ENCODE measurements at places on chromosomes 5 and 9.
A peak's percentile ranks its signal among the peaks of the same experiment; 100 is the strongest.

GRCh38 chr5:79702606-79703380, 13.2 kb downstream of the CMYA5 start:
- DNase-seq: no peak

- DNase-seq: peak; percentile 89
These were observed 52.0 kb upstream of the TJP2 start for GRCh38 chr9:69122082-69122548.

GRCh38 chr9:69976152-69976551, 67.5 kb upstream of the MAMDC2 start:
- DNase-seq: no peak

GRCh38 chr9:78314953-78315870, 18.3 kb downstream of the PSAT1 start:
- no peak for DNase-seq

DNA sequence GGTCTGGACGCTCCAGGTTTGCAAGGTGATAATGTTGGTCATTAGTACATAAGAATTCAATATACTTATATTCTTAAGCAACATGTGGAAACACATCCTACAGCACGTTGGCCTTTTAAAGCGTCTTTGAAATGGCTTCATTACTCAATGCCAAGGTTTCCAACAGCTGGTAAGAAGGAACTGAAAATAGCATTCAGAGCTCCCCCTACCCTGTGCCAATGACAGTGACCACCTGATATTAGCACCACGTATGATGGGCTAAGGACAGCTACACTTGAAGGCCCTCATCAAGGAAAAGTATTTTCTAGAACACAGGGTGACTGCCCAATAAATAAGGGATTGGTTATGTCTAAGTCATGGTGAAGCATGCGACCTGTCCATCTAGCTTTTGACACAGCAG, 9.9 kb downstream of the ZNF622 start:
- DNase-seq: no peak

- DNase-seq: no peak
These were observed 22.0 kb downstream of the DDX31 start for GRCh38 chr9:132647806-132648205.

GRCh38 chr5:82551840-82552385, 273.8 kb upstream of the RPS23 start:
- DNase-seq: no peak

- no peak for DNase-seq
These were observed 15.7 kb downstream of the PNPLA7 start for GRCh38 chr9:137534256-137535119.

DNA sequence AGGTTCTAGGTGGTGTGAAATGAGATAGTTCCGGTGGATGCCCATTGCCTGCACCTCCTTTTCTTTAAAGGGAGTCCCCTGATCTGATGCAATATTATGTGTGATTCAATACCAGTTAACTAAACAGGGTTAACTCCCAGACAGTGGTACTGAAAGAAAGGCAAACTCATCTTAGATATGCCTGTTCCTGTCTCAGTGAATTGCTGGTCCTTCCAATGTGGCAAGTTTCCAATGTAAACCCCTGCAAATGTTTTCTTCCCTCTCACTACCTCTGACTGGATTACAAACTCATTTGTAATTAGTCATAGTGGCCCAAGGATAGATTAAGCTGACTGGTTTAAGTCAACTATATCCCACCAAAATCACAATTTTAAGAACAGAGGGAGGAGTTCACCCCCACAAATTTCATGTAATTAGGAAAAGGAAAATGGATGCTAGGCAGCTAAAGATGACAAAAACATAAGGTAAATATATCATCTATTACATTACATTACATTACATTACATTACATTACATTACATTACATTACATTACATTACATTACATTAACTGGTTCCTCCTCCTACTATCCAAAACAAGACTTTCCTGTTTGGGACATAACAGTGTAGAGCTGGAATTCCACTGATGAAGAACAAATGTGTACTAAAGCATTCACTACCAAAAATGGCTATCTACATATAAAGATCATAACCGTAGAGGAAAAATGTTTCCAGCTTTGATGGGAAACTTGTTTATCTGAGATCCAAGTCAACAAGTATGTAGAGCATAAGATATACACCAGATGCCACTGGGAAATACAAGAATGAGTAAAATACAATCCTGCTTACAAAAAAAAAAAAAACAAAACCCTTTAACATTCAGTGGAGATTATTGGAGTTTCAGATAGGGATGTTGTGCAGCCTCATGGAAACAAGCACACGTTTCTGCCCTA, 121.5 kb upstream of the SNX2 start:
- DNase-seq: no peak

- peak; percentile 84 for DNase-seq
These were observed 89.9 kb upstream of the CLINT1 start for GRCh38 chr5:157948738-157949410.

- no peak for DNase-seq
These were observed 12.5 kb downstream of the GDF9 start for GRCh38 chr5:132853790-132854189.

DNA sequence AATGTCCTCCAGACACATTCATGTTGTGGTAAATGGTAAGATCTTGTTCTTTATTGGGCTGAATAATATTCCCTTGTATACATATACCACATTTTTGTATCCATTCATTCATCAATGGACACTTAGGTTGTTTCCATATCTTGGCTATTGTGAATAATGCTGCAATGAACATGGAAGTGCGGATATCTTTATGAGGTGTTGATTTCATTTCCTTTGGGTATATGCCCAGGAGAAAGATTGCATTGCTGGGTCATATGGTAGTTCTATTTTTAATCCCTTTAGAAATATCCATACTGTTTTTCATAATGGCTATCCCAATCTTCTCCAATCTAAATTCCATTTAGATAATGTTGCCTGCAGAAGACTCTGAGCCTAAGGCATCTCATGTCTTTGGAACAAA, 78.0 kb upstream of the TNC start:
- DNase-seq: no peak

DNA sequence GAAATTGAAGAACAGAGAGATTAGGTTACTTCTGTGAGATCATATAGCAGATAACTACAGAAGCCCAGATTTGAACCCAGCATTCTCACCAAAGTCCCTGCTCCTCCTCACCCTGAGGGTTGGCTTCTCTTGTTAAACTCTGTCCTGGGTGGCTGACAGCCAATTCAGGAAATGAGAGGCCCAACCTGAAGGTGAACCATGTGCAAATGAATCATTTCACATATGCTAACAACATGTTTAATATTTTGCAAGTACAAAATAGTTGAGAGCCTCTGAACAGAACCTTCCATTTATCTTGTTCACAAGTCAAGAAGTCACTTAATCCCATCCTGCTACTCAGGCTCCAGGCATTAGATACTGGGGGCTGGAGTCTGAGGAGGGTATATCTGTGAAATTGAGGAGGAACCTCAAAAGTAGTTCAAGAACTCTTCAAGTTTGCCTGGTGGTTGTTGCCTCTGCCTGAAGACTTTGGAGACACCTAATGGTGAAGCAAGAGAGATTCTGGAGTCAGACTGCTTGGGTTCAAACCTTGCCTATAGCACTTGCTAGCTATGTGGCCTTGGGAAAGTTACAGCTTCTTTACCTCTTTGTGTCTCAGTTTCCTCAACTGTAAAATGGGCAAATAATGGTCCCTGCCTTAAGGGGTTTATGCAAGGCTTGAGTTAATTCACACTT, 564.0 kb downstream of the PSAT1 start:
- DNase-seq: no peak

DNA sequence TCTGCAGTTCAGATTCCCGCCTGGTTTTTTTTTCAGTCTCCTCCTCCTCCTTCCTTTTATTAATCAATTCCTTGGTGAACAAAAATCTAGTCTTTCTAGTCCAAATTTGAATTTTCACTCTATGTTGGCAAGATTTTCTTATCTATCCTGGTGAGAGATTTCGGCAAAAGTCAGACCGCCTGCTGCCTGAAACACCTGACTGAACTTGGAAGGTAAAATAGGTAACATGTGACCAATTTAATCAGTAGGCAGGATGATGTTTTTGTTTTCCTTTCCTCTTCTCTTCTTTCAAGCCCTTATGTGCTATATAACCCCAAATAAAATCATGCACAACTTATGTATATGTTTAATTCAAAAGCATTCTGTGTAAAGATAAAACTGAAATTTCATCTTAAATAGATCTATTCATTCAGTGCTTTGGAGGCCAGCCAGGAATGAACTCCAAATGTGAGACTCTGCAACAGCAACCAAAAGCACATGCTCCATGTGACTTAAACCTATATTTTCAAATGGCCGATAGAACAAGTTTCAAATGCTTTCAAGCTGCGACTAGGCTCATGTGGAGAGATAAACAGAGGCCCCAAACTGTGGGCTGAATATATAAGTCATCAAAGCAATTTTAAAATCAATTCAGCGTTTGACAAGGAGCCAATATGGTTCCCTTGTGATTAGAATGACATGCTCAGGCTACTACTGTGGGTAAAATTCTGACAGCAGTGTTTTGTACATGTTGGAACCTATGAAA, 100.4 kb upstream of the SEMA6A start:
- no peak for DNase-seq

- no peak for DNase-seq
These were observed 15.5 kb upstream of the SMC2 start for GRCh38 chr9:104078596-104078995.

DNA sequence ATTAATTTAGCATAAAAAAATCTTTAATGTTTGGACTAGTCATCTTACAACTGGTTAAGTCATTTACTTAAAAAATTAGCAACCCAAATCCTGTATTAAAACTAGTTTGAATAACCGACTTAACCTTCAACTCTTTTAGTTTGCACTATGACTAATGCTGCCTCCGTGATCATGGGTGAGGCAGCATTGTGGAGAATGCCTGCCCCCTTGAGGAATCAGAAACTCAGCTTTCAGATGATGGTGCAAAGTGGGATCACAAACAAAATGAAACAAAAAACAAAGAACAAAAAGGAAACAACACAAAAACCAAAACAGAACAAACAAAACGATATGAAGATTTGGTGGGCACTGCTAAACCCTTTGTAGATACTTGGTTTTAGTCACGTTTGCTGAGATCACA, 127.0 kb upstream of the PALM2AKAP2 start:
- DNase-seq: no peak

DNA sequence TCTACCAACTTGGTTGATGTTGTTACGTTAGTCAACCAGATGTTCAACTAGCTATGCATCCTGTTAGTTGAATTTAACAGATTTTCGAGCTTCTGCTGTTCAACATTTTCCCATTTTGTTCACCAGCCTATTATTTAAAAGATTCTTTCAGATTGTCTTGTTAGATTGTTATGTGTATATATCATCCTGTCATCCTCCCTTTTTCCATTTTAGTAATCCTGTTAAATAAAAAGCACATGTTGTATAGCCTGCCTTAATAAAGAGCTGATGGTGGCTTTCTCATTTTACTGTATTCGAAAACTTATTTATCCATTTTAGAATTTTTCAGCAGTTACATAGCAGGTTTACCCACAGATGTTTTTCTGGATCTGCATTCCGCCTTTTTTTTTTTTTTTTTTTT, 4.3 kb downstream of the TMEFF1 start:
- DNase-seq: no peak

DNA sequence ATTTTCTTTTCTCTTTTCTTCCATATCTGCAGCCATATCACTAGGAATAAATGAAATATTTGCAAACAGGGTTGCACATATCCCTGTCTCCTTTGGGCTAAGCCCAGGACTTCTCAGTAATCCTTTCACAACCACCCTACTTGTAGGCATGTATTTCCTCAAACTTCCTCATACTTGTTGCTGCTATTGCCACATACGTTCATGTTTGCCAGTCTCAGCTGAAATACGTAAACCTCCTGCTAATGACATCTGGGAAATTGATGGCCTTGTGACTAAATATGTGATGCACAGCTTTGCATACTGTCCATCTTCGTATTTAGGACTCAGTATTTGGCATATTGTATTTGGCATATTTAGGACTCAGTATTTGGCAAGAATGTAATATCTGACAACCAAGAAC, 224.6 kb downstream of the PLK2 start:
- no peak for DNase-seq

DNA sequence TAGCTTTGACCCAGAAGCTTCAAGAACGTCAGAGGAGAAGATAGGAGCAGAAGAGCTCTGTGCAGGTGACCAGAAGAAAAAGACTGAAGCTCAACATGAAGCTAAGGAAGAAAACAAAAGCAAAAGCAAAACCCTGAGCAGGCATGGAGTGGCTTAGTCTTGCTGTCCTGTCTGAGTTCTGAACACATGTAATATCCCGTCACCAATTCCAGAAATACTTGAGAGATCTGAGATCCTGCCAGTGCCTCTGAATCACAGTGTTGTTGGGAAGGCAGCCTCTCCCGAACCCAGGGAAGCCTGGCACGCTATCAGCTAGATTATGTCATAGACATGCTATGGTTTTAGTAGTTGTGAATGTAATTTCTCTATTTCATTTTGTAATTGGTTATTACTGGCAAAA, 235.7 kb downstream of the ICE1 start:
- DNase-seq: no peak

GRCh38 chr5:33306758-33307157, 134.0 kb upstream of the TARS1 start:
- DNase-seq: no peak

GRCh38 chr5:67808340-67808739, 407.2 kb upstream of the PIK3R1 start:
- DNase-seq: no peak

DNA sequence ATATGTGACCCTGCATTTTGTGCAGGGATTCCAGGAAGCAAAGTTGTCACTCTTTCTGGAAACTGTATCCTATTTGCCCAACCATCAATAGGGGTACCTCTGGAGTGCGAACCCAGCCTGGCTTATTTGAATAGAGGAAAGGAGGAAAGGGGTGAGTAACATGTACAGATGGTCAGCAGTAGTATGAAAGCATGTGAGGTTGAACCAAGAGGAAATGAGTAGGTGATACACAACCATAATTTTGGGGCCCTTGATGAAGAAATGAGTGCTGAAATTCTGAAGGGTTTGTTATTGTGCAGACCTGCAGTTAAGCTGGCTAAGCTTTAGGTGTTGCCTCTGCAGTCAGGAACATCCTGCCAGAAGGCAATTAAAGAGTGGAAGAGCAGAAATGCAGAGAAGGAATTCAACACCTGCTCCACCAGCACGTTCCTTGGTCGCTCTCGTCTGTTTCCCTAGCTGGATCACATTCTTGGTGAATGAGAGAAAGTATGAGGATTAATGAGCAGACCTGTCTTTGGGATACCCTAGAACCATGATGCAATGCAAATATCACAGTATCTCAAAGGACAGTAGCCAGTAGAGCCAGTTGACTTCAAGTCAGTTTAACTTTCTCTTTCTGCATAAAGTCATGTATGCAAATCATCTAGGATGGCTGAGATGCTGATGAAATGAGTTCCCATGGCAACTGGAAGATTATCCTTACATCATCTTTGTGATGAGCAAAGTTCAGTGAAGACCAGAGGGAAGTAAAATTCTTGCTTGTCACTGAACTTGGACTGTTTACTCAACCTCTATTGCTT, 13.2 kb upstream of the IL12B start:
- no peak for DNase-seq

GRCh38 chr9:133169102-133169501, 5.4 kb upstream of the GBGT1 start:
- DNase-seq: no peak

- DNase-seq: no peak
These were observed 40.0 kb downstream of the LURAP1L start for GRCh38 chr9:12814877-12815237.

All from upper lobe of right lung (tissue), 1 donor.